Bronchial epithelial cell (primary cell): ENCODE measurements at places on chromosomes 1 and 21. TPM values are rescaled to one million over a fixed set of nuclear protein-coding genes. Genes with fewer than 3 reads are reported as not detected.

SYNJ1 gene
- 2.6 and 3.8 TPM in 2 replicates for total RNA-seq

NHLH1 gene
- total RNA-seq: not detected in 2 replicates

LCE2C gene
- total RNA-seq: not detected in 2 replicates

RGS8 gene
- under 0.01 TPM in 1 of 2 replicates, not detected in the other for total RNA-seq

S100A14 gene
- total RNA-seq: 1,221 and 1,339 TPM in 2 replicates

RHD gene
- not detected in 2 replicates for total RNA-seq

GNG4 gene
- total RNA-seq: 0.13 TPM in 1 of 2 replicates, not detected in the other

CAP1 gene
- total RNA-seq: 359 and 380 TPM in 2 replicates

ERICH3 gene
- not detected in 2 replicates for total RNA-seq

ZNF670 gene
- total RNA-seq: 3.7 and 4.5 TPM in 2 replicates
